DND-41 (cell line): ENCODE measurements at places on chromosomes 2 and 18.

- peak; percentile 55 for DNase-seq
Observed at GRCh38 chr2:175690113-175690837, 311.8 kb downstream of the LNPK start.

GRCh38 chr2:175580652-175581051, 399.1 kb upstream of the ATP5MC3 start:
- no peak for DNase-seq

GRCh38 chr18:79753391-79753851, 44.3 kb upstream of the KCNG2 start:
- DNase-seq, result no peak

DNA sequence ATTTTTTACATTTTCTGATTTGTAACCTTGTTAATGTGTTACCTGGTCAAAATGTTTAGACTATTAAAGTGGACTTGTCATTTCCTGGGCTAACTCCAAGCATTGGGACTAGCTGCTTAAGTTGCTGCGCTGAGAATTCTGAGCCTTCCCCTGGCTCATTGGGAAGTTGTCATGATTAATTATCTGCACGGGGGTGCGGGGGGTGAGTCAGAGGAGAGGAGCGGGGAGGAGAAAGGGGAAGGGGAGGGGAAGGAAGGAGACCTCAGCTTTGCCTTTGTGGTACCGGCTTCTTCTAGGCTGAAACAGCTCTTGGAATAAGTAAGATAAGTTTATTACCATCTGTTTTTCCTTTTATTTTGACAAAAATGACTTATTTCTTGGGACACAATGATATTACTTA, 52.9 kb upstream of the APCDD1 start:
- DNase-seq, result no peak

DNA sequence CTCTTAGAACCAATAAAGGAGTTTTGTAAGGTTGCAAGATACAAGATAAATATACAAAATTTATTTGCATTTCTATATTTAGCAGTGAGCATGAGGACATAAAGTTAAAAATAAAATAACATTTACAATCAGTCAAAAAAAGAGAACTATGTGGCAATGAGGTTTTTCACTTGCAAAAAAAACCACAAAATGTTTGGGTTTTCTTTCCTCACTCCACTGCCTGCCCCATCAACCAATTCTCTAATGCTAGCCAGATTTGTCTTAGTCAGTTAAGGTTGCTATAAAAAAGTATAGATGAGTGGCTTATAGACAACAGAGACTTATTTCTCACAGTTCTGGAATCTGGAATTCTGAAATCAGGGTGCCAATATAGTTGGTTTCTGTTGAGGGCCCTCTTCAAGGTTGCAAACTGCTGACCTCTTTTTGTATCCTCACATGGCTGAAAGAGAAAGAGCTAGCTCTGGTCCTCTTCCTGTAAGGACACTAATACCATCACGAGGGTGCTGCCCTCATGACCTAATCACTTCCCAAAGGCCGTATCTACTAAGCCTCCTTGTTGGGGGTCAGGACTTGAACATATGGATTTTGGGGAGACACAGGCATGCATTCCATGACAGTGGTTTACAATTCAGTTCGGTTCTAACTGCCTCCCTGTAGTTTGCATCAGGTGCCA, 566.2 kb downstream of the GALR1 start:
- DNase-seq, result no peak

DNA sequence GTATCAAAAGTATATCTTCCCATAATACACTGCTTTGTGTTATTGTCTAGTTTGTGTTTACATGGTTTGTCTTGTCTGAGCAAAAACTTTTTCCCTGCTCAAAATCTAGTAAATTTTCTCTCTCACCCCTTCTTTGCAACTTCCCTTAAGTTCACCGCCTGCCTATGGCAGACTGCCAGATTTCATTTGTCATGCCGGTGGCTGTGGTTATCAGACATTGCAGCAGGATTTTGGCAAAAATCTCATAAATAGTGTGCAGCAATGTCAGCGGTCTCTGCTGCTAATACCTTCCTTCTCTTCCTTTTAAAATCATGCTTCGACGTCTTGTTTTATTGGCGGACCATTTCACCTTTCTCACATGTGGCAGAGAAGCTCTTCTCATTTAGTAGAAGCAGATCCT, 45.6 kb upstream of the TMEM178A start:
- DNase-seq, result peak; percentile 76

DNA sequence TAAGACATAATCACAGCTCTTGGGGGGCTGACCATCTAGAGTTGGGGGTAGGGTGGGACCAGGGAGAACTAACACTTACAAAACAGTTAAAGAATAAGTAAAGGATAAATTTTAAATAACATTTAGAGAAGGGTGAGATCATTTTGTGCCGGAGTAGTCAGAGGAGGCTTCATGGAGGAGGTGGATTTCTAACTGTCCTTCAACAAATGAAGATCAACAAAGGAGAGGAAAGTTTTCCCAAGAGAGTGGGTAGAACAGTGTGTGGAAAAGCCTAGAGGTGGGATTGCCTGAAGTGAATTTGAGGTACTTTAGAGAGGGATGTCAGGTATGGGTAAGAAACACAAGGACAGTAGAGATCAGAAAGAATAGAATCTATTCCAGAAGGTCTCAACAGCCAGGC, 7.3 kb downstream of the PROKR1 start:
- no peak for DNase-seq

GRCh38 chr18:48545757-48546321, 7.0 kb downstream of the CTIF start:
- DNase-seq, result no peak

DNA sequence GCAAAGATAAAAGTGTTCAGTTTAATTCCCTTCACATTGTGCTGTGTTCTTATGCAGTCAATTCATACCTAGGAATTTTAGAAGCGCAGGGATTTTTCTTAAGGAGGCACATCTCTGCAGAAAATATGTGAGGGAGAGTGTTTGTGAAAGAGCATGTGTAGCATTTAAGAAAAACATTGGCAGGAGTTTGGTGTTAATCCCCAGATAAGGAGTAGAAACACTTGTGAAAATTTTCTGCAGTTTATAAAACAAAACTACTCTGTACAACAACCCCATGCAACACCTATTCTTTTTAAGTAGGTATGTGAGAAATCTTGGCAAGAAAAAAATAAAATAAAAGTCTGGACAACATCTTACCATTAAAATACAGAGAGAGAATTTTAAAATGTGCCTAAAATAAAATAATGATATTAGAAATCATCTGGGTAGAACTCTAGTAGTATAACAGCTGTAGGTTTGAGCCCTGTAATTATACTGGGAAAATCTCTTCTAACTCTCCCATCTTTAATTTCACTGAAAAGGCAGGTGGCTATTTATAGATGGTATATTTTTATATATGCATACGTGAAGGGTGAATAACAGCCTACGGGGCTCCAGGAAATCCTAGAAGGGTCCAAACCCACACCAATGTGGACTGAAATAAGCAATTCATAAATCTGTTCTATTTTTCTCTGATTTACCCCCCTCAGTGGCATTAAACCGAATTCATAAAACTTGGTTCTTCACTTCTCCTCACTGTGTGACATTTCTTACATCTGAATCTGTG, 6.6 kb downstream of the FZD7 start:
- DNase-seq, result no peak

GRCh38 chr2:54770211-54770610, 46.7 kb downstream of the EML6 start:
- no peak for DNase-seq
